ENCODE measurements at places on chromosomes 7 and 10. TPM values are rescaled to one million over a fixed set of nuclear protein-coding genes. Genes with fewer than 3 reads are reported as not detected.

Gene BUB3
- total RNA-seq: 254 TPM

Gene FAM13C
- total RNA-seq: not detected

Gene TAS2R5
- 1.7 TPM for total RNA-seq

Gene PRLHR
- not detected for total RNA-seq

Gene KLLN
- total RNA-seq: 0.71 TPM

Gene ST8SIA6
- total RNA-seq: 0.61 TPM

Gene SFTPA1
- not detected for total RNA-seq

Gene LIPJ
- total RNA-seq: 0.17 TPM

Gene NUTM2B
- total RNA-seq: 1.6 TPM

Gene BMPER
- total RNA-seq: not detected

Gene CTAGE4
- total RNA-seq: 1.0 TPM

Gene OR6V1
- not detected for total RNA-seq

Gene GIMAP2
- 140 TPM for total RNA-seq

Gene RAPGEF5
- 0.34 TPM for total RNA-seq

Gene NRAP
- total RNA-seq: not detected

Gene WDR11
- total RNA-seq: 48.3 TPM

Gene OPN1SW
- total RNA-seq: not detected

Gene IDI2
- total RNA-seq: not detected

Gene EBF3
- not detected for total RNA-seq

Gene TMEM196
- not detected for total RNA-seq

Gene SPDYE1
- not detected for total RNA-seq

Gene SFRP5
- 0.22 TPM for total RNA-seq

Gene ITGB8
- not detected for total RNA-seq

Gene SLC13A1
- not detected for total RNA-seq

Gene ELFN1
- not detected for total RNA-seq

Gene TIMM23B
- 19.2 TPM for total RNA-seq

Gene TAS2R41
- not detected for total RNA-seq

Gene CUZD1
- 3.0 TPM for total RNA-seq

Gene CPED1
- not detected for total RNA-seq

Gene PTN
- total RNA-seq: not detected

Gene MKX
- not detected for total RNA-seq

Gene GRID1
- total RNA-seq: not detected

Gene LRRD1
- total RNA-seq: not detected

Gene HDAC9
- 0.61 TPM for total RNA-seq

Gene BAIAP2L1
- total RNA-seq: 1.4 TPM

Gene ZNF804B
- total RNA-seq: not detected

Gene TMEM229A
- total RNA-seq: not detected

Gene PVRIG
- 86.1 TPM for total RNA-seq

Gene URGCP
- 26.9 TPM for total RNA-seq

Gene GGCT
- 42.7 TPM for total RNA-seq

Gene NHLRC2
- total RNA-seq: 26.3 TPM

Gene CYP2C18
- not detected for total RNA-seq

Gene HTRA1
- total RNA-seq: not detected

Gene NEUROG3
- total RNA-seq: not detected

Gene ICA1
- 0.91 TPM for total RNA-seq

Gene ZC3HAV1L
- total RNA-seq: 17.4 TPM

Gene TFAM
- 56.8 TPM for total RNA-seq

Gene PARP12
- 125 TPM for total RNA-seq

Gene RAMP3
- total RNA-seq: not detected

Gene ASIC3
- total RNA-seq: 6.0 TPM

Gene GRM3
- total RNA-seq: not detected

Gene WDR86
- total RNA-seq: 2.1 TPM

Gene TRIP6
- total RNA-seq: 28.0 TPM

Gene LARP4B
- total RNA-seq: 98.1 TPM

Gene GSDME
- total RNA-seq: 3.1 TPM

Gene FAM25G
- not detected for total RNA-seq

Gene CYP2C19
- not detected for total RNA-seq

All from activated naive CD8-positive, alpha-beta T cell treated with anti-CD3 and anti-CD28 coated beads, Interleukin-2, amount 10 ng/mL, durations not matched to agents 7 days and 5 days (primary cell).